ENCODE measurements at places on chromosomes 3 and 15.

DNA sequence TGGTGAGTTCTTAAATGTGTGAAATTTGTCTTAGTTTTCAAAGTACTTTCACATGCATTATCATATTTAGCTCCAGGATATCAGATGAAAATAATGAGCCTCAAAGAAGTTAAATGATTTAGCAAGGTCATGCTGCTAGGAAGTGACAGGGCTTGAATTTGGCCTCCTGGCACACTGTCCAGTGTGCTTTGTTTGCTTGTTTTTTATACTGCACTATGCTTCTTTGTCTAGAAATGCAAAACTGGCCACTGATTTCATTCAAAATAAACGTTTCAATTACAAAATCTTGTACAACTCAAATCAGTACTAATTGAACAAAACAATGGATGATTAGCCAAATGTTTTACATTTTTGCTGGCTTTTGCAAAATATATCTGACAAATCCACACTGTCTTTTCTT lies 583.3 kb upstream of the CBLB start:
- DNase-seq, result no peak

DNA sequence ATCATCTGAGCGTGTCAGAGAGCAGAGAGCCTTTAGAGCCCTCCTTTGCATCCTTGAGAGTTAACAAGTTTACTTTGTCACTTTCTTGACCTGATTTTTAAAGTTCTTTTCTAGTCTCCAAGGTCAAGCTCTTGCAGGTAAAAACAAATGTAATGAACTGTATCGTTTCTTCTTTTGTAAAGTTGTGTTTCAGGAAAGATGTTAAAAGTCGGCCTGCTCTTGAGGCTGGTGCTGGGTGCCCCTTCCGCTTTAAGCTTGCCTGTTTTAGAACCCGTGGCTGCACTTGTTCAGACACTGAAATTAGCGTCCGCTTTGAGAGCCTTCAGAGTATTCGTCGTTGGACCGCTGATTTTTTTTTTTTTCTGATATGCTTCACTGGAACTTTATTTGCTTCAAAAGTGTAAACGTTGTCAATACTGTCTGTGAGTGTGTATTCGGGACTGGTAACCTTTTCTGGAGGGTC lies 52.6 kb upstream of the ULK4 start:
- DNase-seq, result no peak

GRCh38 chr15:75902129-75902557 lies 1.5 kb upstream of the FBXO22 start:
- no peak for DNase-seq

DNA sequence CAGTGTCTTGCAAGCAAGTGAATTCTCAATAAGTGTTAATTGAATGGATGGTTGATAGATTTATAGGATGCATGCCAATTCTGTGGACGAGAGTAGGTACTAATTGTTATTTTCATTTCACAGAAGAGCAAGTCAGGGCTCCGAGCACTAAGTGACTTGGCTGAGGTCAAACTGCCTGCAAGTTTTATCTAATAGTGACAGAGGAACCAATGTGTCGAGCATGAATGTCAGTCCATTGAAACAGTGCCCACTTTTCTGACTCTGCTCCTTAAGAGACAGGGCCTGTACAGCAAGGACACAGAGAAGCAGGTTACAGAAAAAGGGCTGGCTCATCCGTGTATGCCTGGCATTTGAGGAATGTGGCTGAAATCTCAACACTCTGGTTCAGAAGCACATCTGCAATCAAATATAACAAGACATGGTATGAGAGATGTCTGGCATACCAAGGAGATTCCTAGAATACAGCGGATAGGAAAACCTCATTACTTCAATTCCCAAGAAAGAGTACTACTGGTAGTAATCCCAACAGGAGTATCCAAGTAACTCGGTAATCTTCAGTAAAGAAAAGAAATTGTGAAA lies 6.0 kb upstream of the B3GNT5 start:
- no peak for DNase-seq

DNA sequence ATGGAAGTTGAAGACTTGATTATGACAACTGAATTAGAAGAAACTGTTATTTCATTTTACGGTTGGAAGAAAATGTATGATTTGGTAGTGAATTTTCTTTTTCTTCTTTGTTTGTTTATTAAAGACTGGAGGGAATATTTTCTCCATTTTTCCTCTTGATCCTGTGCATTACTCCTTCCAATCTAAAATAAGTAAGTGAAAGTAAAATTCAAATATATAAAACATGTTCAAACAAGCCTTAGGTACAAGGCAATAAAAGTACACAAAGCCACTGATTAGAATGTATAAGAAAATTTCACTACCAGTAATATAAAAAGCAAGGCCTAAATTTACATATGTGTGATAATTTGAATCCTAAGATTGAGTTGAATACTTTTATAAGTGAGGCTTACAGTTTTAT lies 181.2 kb upstream of the MME start:
- DNase-seq, result no peak

DNA sequence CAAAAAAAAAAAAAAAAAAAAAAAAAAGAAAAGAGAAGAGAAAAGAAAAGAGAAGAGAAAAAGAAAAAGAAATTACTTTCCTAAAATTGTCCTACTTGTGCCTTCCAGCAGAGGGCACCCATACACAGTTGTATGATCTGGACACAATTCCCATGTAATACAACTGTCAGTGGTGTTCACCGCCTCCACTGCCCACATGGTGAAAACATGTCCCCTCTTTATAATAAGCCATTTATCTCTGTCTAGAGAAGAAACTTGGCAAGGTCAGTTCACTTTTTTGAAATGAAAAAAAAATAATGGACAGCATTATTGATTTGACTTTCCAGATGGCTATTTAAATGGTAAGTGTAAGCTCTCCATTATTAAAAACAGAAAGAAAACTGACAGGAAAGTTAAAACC lies 459.4 kb downstream of the GBE1 start:
- no peak for DNase-seq
